ENCODE measurements at places on chromosomes 4 and X. TPM values are rescaled to one million over a fixed set of nuclear protein-coding genes. Genes with fewer than 3 reads are reported as not detected.

DNA sequence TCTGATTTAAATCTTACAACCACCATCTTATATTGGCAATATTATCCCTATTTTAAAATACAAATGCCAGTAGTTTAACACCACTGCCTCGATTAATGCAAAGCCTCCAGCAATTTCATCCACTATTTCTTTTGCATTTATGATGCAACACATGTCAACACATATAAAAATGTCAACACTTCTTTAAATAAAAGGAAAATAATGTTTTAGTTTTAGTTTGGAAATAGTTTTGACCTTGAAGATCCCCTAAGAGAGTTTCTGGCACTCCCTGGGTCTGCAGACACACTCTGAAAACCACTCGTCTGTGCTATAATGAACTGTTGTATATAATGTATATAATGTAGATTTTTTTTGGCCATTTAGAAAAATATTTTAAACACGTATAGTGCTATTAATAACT lies 99.0 kb downstream of the CAMK2D start:
- DNase-seq: no peak

- no peak for DNase-seq
Measured at GRCh38 chr4:127174616-127175015, 458.1 kb upstream of the INTU start.

DNA sequence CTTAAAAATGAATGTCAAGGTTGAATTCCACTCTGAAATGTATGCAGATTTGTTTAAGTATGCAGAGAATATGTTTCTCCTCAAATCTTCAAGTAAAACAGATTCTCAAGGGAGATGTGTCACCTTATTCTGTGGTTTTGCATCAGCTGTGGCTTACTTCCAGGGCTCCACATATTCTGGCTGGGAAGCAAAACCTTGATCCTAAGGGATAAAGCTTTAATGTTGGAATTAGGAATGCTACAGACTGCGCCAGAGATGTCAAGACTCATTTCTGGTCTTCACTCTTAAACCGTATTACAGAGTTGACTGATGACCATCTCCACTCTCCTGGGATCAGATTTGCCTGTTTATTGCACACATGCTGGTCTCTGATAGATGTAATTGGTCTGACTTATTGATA lies 143.9 kb upstream of the DIPK2B start:
- DNase-seq: no peak

- no peak for DNase-seq
Measured at GRCh38 chrX:109783701-109784079, 50.6 kb upstream of the ACSL4 start.

DNA sequence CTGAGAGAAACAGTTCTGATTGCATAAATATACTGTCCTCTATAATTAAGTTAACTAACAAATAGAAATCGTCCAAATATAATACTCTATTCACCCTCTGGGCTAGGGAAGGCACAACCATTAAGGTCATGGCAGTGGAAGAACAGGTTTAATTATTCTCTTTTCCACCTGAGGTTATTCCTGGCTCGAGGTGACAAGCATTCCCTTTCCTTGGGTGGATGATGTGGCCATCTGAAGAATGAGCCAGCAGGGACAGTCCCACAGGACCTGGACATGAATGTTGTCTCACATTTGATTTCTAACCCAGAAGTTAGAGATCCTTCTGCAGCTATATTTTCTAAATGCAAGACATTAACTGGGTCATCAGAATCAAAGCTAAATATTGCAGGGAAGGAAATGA lies 5.5 kb downstream of the IBSP start:
- DNase-seq: no peak

GRCh38 chr4:156677131-156677531 lies 294.5 kb downstream of the PDGFC start:
- no peak for DNase-seq

The NXF2B gene
- not detected for total RNA-seq

GRCh38 chr4:33262824-33263223 lies 2542.7 kb downstream of the PCDH7 start:
- DNase-seq: no peak

Data from gastrocnemius medialis (tissue), 4 donors.